ENCODE measurements at places on chromosomes 7 and 10. TPM values are rescaled to one million over a fixed set of nuclear protein-coding genes. Genes with fewer than 3 reads are reported as not detected.

INMT gene
- total RNA-seq, result 0.53 TPM

DNA sequence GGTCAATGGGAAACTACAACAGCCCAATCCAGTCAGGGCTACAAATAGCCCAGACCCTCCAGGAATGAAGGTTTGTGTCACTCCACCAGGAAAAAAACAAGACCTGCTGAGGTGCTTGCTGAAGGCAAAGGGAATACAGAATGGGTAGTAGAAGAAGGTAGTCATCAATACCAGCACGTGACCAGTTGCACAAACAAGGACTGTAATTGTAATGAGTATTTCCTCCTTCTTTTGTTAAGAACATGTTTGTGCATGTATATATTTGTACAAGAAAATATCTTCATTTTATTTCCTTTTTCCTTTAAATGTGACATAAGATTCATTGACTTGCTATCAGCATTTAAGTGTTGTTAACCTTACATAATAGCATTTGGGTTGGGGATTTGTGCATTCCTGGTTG is 229.3 kb downstream of the IMMP2L start:
- H3K27ac ChIP-seq, result no peak overlapping the region
- H3K4me3 ChIP-seq, result no peak overlapping the region
- H3K4me1 ChIP-seq, result peaks cover 11% of the 10 kb centered on the region
- no peaks in the 10 kb centered on the region for H3K27me3 ChIP-seq

RSPH10B2 gene
- total RNA-seq, result 0.89 TPM

LRRTM3 gene
- total RNA-seq, result not detected

MLXIPL gene
- total RNA-seq, result 0.14 TPM

GRCh38 chr7:74586258-74587175 is 71.0 kb upstream of the GTF2I start:
- DNase-seq, result no peak
- H3K27me3 ChIP-seq, result no peaks in the 10 kb centered on the region
- no peak overlapping the region for H3K4me3 ChIP-seq
- no peaks in the 10 kb centered on the region for H3K4me1 ChIP-seq
- no peaks in the 10 kb centered on the region for H3K36me3 ChIP-seq

GRID2IP gene
- 0.28 TPM for total RNA-seq
